ENCODE measurements at places on chromosomes 2 and 18. TPM values are rescaled to one million over a fixed set of nuclear protein-coding genes. Genes with fewer than 3 reads are reported as not detected.

DNA sequence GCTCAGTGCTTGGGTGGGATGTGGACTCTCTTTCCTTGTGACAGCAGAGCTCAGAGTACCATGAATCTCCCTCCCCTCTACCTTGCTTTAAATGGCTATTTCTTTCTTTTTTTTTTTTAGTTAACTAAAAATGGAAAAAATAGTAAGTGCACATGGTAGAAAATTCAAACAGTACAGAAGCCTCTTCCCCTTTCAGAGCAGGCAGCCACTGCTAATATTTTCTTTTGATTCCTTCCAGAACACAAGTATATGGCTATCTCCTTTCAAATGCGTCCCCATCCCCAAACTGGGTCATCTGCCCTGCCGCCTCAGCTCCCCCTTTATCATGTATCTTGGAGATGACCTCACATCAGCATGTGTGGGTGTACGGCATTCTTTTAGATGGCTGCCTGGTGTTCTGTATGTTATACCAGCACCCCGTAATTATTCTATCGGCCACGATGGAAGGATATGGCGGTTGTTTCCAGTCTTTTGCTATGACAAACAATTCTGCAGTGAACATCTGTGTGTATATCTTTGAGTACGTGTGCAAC, 70.5 kb upstream of the DLX2 start:
- no peak for DNase-seq

- DNase-seq: no peak
These were observed 3.4 kb downstream of the SRBD1 start for GRCh38 chr2:45607701-45608100.

DNA sequence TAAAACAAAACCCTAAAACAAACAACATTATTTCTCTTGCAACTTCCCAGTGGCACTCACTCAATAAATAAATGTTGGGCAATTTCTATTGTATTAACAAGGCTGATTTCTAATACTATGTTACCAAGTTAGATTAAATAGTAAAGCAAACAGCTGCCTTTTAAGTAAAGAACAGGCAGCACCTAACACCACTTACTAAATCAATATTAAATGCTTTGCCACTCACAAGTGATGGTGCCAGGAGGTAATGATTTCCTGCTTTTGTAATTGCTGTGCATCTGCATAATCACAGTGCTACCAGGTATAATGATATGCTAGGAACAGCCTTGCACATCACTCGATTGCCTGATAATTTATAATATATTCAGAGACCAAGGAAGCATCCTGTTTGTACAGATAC, 276.5 kb downstream of the NBAS start:
- DNase-seq: no peak

- no peak for DNase-seq
These were observed 401.2 kb downstream of the TGIF1 start for GRCh38 chr18:3851159-3851558.

The SCN1A gene
- total RNA-seq: not detected

The CHRNG gene
- not detected for total RNA-seq

The RAPGEF4 gene
- total RNA-seq: 1.1 TPM

The GALNT5 gene
- not detected for total RNA-seq

Data from CD8-positive, alpha-beta T cell (primary cell).